Inflammatory macrophage treated with lipopolysaccharide for 1 hour (primary cell): ENCODE measurements at places on chromosomes 2 and 18.

DNA sequence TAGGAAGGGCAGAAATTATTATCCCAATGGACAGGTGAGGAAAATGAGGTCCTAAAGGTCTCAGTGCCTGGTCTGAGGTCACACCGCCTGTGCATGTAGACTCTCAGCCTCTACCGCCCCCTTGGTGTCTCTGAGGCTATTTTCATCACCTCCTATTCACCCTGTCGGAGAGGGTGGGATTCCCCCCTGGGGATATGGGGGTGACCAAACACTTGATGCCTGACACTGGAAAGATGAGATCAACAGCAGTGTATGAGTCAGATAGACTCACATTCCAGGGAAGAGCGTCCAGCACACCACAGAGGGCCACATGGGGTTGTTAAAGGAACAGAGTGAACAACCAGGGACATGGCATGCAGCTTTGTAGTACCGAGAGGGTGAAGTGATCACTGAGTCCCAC, 199.7 kb downstream of the SMAD2 start:
- no peak for DNase-seq

DNA sequence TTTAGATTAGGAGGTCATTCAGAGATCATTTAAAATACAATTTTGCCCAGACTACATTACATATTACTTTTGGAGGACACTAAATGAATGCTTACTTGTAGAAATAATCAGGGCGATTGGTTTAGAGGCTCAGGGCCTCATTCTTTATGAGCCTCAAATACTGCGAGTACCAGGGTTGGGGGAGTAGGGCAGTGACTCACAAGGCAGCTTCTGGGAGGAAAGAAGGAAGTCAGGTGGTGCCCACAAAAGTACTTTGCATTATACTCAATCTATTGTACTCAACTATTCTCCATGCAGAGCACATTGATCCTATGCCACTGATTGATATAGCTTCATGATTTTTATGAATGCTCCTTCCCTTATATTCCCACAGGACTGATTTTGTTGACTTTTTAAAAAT, 166.9 kb downstream of the SOCS6 start:
- DNase-seq = no peak

DNA sequence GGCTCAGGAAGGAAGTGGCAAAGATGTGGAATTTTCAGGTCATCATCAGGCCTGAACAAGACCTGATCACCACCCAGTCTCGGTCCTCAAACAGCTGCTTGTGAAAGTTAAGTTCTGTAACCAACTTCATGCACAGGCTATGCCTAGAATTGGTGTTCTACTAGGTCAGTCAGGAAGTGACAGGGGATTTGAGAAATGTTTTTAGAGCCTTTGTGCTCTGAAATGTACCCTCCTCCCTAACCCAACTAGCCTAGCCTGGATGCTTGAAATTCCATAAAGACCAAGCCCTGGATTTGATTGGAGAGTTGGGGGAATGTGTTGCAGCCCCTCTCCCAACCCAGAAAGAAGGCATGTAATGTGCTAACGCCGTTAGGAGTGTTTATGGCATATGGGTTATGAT, 63.3 kb downstream of the TGOLN2 start:
- no peak for DNase-seq

DNA sequence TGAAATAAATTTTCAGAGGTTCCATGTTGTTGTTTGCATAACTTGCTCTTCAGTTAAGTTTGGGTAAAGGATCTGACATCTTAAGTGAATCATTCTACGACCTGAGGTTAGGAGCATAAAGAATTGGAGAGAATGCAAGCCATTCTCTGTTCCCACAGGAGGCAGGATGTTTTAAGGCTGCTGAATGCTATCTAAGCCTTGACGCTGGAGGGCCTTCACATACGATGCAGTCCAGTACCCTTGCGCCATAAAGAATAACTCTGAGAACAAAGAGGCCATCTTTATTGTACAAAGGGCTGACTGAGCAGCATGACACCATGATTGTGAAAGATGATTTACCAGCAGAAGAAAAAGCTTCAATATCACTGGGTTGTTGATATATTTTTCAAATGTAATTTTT, 198.4 kb downstream of the NYAP2 start:
- DNase-seq = no peak

GRCh38 chr2:13056259-13056843, 339.6 kb downstream of the TRIB2 start:
- DNase-seq = no peak

GRCh38 chr2:45685260-45685659, 33.8 kb downstream of the PRKCE start:
- DNase-seq = no peak

- DNase-seq = no peak
These were observed 71.7 kb downstream of the MYOM1 start for GRCh38 chr18:3147935-3148554.

- DNase-seq = no peak
These were observed 46.8 kb upstream of the EML6 start for GRCh38 chr2:54676656-54677055.

DNA sequence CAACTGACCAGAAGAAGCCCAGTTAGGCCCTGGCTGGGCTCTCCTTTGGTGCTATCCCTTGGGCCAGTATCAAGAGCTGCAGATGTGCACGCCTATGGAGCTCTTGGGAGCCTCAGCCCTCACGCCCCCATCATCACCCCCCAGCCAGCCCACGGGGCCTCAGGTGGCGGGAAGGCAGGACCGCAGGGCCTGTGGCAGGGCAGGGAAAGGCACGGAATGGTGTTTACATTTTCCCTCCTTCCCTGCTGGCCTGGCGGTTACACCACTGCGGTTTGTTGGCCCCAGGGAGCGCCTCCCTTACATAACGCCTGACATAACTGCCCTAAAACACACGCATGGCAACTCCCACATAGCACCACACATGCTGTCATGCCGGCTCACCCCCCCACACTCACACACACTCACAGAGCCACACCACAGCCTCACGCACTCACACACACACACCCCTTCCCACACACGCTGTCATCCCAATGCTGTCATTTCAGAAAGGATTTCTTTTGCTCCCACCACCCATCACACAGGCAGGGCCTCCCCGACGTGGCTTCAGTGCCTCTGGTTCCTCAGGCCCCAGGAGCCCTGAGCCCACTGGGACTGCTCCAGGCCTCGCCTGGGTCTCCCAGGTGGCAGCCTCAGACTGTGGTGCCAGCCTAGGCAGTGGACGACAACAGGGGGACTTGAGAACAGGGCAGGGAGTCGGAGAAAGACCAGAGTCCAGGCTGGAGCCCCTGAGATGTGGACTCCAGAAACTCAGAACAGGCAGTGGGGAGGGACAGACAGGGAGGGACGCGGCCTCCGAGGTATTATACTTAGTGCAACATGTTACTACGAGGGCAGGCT, 15.7 kb downstream of the ZFP36L2 start:
- peak; percentile 85 for DNase-seq

- peak; percentile 28 for DNase-seq
These were observed 69.3 kb downstream of the MARCO start for GRCh38 chr2:119011162-119011909.

DNA sequence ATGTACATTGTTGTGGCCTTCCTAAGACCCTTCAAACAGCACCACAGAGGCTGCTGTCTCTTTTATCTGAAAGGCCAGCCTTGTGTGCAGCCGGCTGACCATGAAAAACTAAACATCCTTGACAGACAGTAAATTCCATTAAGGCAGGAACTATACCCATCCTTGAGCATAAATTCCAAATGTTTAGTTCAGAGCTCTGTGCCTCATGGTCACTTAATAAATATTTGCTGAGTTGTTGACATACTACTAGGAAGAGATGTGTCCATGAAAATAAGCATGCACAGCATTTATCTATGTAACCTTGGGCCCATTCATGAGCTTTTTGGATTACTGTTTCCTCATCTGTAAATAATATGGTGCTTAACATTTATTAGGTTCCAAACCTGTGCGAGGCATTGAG, 424.8 kb downstream of the HRH4 start:
- DNase-seq = no peak

DNA sequence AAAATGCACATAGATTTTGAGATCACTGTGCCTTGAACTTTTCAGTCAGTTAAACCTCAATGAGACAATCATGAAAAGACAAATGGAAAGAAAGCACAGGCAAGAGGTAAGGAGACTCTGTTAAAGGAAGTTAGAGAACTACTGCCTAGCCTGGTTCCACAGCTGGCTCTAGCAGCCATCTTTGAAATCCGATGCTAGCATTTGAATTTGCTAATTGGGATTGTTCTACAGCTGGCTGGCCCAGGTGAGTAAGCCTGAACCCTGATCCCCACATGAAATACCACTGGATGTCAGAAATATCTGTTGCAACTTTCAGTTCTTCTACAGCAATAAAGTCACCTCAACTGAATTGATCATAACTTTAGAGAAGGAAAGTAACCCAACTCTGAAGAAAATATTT, 315.2 kb upstream of the CHAC2 start:
- DNase-seq = no peak

- no peak for DNase-seq
These were observed 1346.8 kb upstream of the PIK3C3 start for GRCh38 chr18:40608226-40608625.

DNA sequence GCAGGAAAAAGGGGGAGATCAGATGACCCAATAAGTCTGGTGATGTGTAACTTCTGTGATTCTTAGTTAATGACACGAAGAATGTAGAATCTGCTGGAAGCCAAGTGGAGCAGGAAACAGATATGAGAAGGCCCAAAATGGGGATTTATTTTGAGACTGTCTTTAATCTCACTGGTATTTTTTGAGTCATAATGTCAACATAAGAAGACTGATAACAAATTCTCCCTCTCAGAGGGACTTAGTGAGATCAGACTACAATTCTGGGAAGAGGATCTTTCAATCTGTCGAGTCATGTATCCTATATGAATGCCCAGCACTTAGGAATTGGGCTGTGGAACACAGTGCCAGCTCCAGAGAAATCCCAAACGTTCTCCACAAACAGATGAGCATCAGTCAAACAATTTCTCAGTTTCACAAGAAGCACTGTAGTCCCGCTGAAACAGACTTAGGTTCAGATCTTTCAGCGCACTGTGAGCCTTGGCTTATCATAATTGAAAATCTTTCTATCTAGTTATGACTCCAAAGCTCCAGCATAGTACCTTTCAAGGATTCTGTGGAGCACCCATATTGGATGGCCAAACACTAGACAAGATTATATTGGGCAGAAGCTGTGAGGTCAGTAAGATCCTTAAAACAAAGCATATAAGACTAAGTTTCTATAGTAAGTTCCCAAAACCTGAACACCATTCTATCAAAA, 738.2 kb downstream of the LRP1B start:
- no peak for DNase-seq

- no peak for DNase-seq
These were observed 26.8 kb downstream of the NIFK start for GRCh38 chr2:121709776-121710469.

DNA sequence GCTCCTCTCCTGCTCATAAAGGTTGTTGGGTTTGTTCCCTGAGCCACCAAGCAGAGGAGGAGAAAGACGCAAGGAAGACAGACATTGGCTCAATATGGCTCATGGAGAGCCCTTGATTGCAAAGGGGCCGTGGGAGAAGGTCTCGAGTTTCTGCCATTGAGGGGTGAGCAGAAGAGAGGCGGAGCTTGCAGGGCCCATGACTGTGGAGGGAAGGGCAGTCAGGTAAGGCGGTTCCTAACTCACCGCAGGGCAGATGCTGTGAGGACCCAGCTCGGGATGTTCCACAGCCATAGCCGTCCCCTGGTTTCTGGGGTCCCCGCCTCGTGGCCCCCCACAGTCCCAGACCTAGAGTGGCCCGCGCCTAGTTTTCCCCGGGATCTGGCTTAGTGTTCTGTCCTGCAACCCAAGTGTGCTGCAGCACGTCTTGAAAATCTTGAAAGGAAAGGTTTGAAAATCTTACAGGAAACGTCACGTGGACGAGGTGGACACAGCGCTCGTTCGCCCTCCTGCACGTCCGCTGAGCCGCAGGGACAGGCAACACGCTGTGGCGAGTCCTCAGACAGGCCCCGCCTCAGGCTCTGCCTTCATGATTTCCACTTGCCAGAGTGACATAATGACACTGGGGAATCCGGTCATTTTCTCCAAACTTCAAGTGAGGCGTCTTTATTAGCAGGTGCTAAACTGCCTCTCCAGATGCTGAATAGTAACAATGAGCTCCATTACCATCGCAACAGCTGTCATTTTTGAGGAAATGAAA, 105.5 kb upstream of the HDAC4 start:
- DNase-seq = no peak

GRCh38 chr2:224039770-224040440, 819 bp upstream of the SERPINE2 start:
- no peak for DNase-seq

- DNase-seq = no peak
These were observed 418.0 kb downstream of the LRATD1 start for GRCh38 chr2:15050483-15050882.

DNA sequence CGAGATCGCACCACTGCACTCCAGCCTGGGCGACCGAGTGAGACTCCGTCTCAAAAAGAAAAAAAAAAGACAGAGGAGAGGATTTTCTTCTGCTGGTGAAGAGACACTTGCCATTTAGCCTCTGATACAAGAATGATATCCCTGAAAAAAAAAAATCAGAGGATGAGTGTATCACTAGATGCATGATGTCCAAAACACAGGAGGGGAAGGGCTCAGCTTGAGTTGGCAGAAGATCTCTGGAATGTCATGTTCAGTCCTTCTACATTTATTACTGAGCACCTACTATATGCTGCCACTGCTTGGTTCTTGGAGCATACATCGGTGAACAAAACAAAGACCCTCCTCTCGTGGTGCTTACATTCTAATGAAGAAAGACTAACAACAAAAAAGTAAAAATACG, 10.9 kb upstream of the PKDCC start:
- DNase-seq = no peak

DNA sequence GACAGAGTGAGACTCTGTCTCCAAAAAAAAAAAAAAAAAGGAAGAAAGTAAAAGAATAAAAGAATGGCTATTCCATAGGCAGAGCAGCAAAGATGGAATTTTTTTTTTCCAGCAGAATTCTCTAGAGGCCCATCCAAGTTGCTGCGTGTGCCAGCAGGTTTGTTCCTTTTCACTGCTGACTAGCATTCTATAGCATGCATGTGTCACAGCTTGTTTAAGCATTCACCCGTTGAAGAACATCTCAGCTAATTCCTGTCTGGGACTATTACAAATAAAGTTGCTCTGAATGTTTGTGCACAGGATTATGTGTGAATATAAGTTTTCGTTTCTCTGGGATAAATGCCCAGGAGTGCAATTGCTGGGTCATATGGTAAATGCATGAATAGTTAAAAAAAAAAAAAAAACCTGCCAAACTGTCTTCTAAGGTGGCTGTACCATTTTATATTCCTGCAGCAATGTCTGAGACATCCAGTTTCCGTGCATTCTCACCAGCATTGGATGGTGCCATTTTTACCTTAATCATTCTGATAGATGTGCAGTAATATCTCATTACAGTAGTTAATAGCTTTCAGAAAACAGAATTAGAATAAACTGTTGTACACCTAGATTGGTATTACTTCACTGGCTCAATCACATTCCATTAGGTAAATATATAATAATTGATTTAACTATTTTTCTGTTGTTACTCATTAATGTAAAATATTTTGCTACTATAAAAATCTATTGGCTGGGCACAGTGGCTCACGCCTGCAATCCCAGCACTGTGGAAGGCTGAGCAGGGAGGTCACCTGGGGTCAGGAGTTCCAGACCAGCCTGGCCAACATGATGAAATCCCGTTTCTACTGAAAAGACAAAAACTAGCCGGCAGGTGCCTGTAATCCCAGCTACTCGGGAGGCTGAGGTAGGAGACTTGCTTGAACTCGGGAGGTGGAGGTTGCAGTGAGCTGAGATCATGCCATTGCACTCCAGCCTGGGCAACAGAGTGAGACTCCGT, 47.5 kb upstream of the ASAP2 start:
- DNase-seq = no peak

- no peak for DNase-seq
These were observed 1490.7 kb downstream of the SUCLG1 start for GRCh38 chr2:82968358-82968757.
